Left cardiac atrium (tissue), 4 donors: ENCODE measurements at places on chromosomes 7 and 10.

DNA sequence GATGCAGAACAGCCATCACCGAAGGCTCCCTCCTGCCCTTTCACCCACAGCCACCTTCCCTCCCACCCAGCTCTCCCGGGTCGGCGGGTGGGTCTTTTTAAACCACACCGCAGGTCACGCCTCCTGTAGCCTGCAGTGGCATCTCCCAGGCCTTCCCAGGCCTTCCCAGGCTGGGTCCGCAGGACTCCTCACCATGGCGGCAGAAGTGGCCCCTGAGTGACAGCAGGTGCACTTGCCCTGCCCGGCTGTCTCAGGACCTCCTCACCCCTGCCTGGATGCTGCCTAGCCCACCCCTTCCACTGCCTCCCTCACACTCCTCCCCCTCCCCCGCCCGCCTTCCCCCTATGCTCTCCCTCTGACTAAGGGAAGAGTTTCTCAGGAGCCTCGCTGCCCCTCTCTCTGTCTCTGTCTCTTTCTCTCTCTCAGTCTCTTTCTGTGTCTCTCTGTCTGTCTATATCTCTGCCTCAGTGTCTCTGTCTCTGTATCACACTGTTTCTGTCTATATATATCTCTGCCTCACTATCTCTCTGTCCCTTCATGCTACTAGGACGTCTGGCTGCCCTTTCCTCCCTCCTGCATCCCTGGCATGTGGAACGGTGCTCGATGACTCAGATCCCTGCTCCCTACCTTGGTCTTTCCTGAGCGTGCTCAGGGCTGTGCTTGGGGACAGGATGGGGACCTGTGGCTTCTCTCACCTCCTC is 57.5 kb downstream of the GLRX3 start:
- no peak for DNase-seq

GRCh38 chr7:80584778-80585177 is 53.7 kb upstream of the CD36 start:
- no peak for DNase-seq

GRCh38 chr7:38321515-38321944 is 48.1 kb upstream of the TARP start:
- no peak for DNase-seq

- DNase-seq = no peak
These were observed 82.2 kb downstream of the SLC16A9 start for GRCh38 chr10:59627366-59628018.

GRCh38 chr7:68684246-68684839 is 913.9 kb upstream of the AUTS2 start:
- DNase-seq = no peak

DNA sequence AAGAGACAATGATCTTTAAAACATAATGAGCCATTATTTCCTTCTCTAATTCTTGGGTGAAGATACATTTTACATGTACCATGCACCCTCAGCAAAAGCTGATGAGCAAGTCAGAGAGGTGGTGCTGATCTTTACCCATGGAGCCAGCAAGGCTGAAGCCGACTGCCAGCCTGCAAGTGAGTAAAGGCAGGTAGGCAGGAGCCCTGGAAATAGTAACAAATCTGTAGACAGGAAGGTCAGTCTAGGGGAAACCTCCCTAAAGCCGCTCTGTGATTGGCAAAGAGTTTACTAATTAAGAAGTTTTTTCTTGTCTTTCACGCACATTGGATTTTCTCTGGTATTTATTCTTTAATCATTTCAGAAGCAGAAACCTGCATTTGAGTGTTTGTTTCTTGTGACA is 67.9 kb downstream of the PRKCQ start:
- DNase-seq = no peak

DNA sequence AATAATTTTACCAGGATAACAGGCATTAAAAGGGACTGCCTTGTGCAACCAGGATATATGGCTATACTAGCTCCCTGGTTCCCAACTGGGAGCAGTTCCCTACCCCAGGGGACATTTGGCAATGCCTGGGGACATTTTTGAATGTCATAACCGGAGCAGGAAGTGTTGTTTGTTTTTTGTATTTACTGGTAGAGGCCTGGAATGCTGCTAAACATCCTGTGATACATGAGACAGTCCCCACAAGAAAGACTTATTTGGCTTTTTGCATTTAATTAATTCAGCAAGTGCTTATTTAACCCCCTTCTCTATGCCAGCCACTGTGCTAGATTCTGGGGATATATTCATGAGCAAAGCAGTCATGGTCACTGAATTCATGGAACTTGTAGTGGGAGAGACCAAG is 181.2 kb downstream of the BBS9 start:
- DNase-seq = no peak

GRCh38 chr7:120996333-120996987 is 7.9 kb downstream of the CPED1 start:
- peak; percentile 75 for DNase-seq
